ENCODE measurements at places on chromosomes 6 and 20.

DNA sequence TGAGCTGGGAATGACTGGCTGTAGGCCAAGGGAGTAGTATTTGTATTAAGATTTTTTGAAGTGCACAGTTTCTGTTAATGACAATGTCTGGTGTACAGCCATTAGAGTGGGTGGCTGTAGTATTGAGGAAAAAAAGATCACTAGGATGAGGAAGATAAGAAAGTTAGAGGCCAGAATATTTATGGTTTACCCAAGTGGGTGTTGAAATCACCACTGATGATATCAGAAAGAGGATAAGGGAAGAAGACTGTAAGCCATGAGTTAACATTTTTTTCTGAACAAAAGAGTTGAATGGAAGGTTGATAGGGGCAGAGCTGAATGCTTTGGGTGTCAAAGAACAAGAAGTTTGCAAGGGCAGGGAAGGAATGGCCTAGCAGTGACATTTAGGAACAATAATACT is 104.7 kb downstream of the PRDM13 start:
- DNase-seq = no peak

DNA sequence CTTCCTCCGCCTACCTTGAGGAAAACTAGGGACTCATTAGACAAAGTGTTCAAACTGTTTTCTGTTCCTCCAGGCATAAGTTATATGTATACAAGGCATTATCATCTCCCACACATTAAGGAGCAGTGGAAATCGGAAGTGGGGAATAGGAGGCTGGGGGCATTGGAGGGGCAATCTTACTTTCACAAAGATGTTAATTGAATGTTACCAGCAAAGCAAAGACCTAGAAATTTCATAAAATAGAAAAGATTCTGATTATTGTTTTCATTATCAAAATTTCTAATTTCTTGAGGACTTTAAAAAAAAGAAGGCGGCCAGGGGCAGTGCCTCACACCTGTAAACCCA is 501.7 kb upstream of the JARID2 start:
- no peak for DNase-seq

DNA sequence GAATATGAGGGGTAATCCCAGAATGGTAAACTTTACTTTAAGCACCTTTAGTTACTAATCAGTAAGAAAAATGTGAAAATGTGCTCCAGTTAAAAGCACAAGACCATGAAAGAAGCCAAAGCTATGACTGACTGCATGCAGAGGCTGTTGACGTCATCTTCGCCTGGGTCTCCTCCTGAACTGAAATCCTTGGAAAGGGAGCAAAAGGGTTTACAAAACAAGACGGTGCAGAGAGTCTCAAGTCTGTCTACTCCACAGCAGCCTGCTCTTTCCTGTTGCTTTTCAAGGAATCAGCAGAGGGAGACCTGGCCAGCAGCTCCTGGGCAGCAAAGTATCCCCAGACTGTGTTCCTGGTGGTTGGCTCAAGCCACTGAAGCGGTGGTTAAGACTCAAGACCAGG is 10.2 kb downstream of the FKBP1A start:
- no peak for DNase-seq

DNA sequence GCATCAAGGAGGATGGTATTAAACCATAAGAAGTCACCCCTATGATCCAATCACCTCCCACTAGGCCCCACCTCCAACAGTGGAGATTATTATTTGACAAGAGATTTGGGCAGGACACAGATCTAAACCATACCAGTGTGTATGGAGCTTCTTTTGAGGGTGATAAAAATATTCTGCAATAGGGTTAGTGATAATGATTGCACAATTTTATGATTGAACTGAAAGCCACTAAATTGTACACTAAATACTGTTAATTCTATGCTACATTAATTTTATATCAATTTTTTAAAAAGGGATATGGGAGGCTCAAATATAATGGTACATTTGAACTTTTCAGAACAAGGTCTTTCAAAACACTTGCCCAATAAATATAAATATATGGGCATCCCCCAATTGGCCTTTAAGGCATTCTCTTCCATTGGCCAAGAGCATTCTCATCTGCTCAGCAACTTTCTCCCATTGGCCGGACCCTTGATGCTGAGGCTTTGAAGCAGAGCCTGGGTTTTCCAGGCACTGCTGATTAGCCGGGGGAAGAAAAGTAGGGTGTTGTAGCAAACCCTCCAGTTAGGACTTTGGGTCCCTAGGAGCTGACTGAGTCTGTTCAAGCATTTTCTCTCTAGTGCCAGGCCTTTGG is 209.9 kb downstream of the LRFN2 start:
- DNase-seq = no peak

DNA sequence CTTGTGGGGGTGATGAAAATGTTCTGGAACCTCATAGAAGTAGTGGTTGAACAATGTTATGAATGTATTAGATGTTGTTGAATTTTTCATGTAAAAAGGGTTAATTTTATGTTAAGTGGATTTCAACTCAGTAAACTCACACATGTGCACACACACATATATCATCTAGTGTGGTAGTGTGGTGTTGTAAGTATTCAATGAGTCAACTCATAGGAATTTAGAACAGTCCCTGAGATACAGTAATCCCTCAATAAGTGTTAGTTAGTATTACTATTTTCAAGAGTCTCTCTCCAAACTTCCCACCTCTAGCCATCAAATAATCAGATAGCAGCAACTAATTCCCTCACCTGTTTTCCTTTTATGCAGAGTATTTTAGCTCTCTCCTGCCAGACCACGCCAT is 563.1 kb upstream of the JARID2 start:
- DNase-seq = no peak

DNA sequence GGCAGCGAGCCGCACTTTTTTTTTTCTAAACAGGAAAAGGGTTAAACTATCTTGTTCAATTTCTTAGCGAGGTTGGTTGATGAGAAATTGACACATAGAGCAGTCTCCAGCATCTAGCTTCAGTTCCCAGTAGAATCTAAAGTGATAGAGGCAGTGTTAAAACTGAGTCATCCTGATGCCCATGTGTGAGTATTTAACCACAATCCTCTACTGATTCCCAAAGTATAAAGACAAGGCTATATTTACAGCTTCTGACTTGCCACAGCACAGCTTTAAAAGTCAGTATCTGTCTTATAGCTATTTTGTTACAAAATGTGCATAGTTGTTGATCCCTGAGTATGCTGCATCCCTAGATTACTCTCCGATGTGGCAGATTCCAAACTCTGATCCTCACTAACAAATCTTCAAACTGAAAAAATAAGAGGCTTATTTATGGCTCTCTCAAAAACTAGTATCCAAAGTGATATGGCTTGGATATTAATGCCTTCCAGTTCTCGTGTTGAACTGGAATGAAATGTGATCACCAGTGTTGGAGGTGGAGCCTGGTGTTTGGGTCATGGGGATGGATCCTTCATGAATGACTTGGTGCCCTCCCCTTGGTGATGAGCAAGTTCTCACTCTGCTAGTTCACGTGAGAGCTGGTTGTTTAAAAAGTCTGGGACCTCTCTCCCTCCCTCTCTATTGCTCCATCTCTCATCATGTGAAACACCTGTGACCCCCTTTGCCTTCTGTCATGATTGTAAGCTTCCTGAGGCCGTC is 13.1 kb upstream of the POPDC3 start:
- DNase-seq = no peak

- DNase-seq = no peak
These were observed 625.7 kb downstream of the HTR1B start for GRCh38 chr6:76837564-76837963.

- no peak for DNase-seq
These were observed 3.5 kb downstream of the GNMT start for GRCh38 chr6:42963855-42964605.

GRCh38 chr6:134921721-134922261 is 28.1 kb downstream of the ALDH8A1 start:
- no peak for DNase-seq

DNA sequence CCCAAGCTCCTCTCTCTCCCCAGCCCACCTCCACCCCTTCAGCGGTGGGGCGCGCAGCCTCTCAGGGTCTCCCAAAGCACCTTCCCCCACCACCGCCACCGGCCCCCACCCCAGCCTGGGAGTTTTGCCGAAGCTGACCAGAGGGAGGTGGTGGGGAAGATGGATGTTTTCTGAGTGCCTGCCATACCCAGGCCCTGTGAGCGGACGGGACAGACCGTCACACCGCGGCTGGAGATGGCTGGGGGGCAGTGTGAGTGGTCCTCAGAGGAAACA is 5.7 kb downstream of the C20orf204 start:
- no peak for DNase-seq

GRCh38 chr6:8229915-8230756 is 127.8 kb upstream of the EEF1E1 start:
- no peak for DNase-seq

DNA sequence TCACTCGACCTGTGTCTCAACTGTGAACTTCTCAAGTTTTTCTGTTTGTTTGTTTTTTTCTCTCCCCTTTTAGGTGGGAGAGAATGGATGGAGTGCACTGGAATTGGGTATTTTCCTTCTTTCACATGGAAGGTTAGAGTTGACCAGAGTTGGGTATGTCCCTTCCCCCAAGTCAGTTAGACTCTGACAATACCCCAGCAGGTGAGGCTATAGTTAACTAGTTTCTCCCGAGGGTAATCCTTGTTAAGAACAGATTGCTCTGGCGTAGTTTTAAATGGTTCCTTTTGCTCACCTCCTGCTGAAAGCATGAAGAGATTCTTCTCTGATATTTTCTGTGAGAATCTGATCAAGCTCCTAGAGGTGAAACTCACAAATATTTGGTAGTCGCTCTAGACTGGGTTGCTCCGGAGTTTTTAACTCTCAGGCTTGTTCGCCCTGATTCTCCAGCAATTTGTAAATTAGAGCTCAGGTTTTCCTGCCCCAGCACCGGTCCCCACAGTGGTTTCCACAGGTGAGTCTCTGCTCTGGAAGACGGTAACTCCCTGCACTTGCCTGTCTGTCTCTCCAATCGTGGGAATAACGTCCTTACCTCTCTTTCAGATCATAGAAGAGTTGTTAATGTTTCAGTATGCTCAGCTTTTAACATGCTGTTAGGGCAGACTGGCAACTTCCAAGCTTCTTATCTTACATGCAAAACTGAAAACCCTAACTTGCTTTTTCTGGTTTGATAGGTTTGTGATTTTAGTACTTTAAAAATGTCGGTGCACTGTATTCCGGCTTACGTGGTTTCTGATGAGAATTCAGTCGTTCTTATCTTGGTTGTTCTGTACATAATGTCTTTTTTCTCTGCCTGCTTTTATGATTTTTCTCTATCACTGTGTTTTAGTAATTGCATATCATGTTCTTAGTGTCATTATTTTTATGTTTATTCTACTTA is 111.2 kb upstream of the HIVEP1 start:
- DNase-seq = no peak

DNA sequence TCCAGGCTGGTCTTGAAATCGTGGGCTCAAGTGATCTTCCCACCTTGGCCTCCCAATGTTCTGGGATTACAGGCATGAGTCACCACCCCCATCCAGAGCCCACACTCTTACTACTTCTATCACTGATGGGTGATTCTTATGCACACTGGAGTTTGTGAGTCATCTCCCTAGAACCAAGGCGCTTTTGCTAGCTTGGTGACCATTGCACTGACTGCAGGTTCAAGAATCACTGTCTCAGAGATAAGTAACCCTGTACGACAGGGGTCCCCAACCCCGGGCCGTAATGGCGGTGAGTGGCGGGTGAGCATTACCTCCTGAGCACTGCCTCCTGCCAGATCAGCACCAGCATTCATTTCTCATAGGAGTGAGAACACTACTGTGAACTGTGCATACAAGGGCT is 118.8 kb downstream of the MAP3K7 start:
- DNase-seq = peak; percentile 52

- no peak for DNase-seq
These were observed 135.9 kb downstream of the KHDRBS2 start for GRCh38 chr6:62150048-62150663.

DNA sequence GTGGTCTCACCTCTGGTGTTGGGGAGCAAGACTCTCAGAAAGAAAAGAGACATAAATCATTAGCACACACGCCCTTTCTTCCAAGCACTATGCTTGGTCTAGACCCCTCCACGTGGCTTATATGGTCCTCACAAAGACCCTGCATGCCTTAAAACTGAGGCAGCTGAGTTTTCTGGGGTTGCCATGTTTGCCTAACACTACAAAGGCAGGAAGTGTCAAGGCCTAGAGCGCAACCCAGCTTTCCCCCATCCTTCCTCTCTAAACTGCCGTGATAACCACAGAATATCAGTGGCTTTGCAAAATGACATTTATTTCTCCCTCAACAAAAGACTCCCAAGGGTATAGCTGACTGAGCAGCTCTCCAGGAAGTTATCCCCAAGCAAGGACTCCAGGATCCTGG is 146.5 kb upstream of the TOP1 start:
- no peak for DNase-seq

DNA sequence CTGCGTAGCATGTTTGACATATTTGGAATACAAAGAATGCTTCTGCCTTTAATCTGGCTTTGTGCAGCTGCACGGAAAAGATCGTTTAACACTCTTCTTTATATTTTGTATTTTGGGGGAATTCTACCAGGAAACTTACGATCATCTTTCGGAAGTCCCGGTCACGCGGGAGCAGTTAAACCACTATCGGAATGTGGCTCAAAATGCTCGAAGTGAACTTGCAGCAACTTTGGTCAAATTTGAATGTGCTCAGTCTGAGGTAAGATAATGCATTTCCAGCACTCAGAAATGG is 42.3 kb downstream of the CCDC170 start:
- no peak for DNase-seq

- no peak for DNase-seq
These were observed 124.9 kb downstream of the TIAM2 start for GRCh38 chr6:155120034-155120433.

DNA sequence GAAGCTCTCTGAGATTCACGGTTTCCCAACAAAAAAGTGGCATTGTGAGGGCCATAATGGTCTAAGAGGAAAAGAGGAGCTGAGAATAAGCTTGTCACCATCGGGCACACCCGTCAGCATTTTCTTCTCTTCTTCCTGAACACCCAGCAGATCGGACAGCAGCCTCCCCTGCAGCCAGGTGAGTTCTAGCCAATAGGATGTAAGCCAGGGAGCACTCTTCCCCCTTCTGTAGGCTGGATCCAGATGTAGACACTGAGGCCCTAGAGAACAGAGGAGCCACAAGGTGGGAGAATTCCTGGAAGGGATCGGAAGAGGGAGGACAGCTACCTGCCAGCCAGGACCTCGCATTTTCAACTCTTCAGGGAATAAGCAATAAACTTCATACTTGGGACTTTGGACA is 228.0 kb downstream of the SYNDIG1 start:
- DNase-seq = no peak

GRCh38 chr20:4153251-4153650 is 137.9 kb upstream of the RNF24 start:
- no peak for DNase-seq

DNA sequence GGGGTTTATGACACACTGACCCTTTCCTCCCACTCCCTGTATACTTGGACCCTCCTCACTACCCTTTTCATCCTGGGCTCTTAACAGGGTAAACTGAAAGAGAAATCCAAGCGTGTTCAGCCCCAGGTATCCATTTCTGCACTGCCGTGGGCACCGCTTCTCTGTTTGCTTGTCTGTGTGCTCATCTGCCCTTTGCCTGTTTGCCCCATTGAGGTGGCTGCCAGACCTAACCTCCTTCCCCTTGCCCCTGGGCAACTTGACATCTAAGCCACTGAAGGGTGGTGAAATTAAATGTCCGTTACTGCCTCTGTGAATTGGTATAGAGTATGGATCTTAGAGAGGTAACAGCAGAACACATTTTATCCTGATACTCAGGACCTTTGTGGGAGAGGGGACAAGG is 38.7 kb downstream of the ACSS2 start:
- no peak for DNase-seq

- DNase-seq = no peak
These were observed 383.2 kb downstream of the CD83 start for GRCh38 chr6:14500809-14501208.

- no peak for DNase-seq
These were observed 37.9 kb downstream of the MAN1A1 start for GRCh38 chr6:119311514-119312142.

Data from stimulated activated CD8-positive, alpha-beta memory T cell treated with anti-CD3 and anti-CD28 coated beads, Interleukin-7, amount 100 ng/mL, for 48 hours (primary cell).